NCI-H2171 (cell line): ENCODE measurements at places on chromosomes 4 and X.
A peak's percentile ranks its signal among the peaks of the same experiment; 100 is the strongest.

DNA sequence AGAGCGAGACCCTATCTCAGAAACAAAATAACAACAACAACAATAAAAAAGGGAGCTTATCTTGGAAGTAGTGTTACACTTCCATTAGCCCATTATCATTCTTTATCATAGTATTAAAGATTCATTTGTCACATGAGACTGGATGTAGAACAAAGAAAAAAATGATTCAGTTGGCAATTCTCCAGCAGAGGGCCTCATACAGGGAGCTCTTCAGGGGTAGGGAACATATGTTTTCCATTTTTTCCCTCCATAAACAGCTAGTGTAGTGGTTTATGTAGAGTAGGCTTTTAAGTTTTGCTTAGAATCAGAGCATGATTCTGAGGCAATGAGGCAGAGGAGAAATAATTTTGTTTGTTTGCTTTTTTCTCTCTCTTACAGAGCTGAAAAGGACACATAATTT is 5.8 kb downstream of the CPE start:
- DNase-seq: peak; percentile 56

GRCh38 chr4:115159141-115159540 is 45.7 kb upstream of the NDST4 start:
- no peak for DNase-seq

DNA sequence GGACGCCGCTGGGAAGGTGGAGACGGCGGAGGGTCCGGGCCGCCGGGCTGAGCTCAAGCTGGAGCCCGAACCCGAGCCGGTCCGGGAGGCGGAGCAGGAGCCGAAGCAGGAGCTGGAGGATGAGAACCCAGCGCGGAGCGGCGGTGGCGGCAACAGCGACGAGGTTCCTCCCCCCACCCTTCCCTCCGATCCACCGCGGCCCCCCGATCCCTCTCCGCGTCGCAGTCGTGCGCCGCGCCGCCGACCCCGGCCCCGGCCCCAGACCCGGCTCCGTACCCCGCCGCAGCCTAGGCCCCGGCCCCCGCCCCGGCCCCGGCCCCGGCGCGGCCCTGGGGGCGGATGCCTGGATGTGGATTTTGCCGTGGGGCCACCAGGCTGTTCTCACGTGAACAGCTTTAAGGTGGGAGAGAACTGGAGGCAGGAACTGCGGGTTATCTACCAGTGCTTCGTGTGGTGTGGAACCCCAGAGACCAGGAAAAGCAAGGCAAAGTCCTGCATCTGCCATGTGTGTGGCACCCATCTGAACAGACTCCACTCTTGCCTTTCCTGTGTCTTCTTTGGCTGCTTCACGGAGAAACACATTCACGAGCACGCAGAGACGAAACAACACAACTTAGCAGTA is 483 bp downstream of the USP27X start:
- peak; percentile 12 for DNase-seq

- DNase-seq: no peak
Observed at GRCh38 chrX:68894513-68895340, 65.9 kb downstream of the EFNB1 start.

DNA sequence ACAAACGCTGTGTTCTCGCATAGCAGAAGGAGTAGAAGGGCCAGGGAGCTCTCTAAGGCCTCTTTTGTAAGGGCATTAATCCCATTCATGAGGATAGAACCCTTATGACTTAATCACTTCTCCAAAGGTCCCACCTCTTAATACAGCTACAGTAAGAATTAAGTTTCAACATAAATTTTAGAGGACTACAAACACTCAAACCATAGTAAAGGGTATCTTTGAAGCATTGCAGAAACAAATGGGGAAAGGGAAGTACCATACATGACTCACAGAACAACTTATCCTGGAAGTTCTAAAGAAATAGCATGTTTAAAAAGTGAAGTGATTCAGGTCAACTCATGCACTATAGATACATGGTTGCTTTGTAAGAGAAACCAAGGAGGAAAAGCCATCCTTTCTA is 680.8 kb downstream of the RPA4 start:
- no peak for DNase-seq

DNA sequence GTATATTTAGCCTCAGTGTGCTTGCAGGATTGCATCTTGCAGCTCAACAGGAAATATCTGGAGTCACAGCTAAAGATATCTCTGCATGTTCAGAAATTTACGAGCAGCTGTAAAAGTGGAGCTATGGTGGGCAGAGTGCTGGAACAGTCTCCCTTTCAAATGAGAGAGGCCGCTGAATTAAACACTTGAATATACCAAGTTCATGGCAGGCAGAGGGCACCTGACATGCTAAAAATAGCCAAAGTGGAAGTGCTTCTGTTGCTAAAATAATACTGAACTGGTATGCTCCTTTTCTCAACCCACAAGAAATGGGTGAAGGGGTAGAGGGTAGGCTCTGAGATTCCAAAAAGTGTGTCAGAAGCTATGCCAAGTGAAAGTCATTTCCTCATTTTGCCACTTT is 98.1 kb downstream of the MGST2 start:
- DNase-seq: no peak

DNA sequence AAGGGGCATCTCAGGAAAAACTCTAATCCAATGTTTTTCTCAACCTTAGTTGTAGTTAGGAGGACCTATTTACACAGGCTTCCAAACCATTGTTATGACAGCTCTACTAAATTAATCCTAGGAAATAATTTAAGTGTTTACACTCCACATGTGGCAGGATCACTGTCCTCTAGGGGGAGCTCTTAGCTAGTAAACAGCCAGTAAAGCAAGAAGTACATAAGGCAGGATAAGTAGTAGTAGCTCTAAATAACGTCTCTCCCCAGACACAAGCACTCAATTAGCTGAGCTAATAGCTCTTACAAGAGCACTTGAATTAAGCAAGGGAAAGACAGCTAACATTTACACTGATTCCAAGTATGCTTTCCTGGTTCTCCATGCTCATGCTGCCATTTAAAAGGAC is 37.3 kb downstream of the NUDT11 start:
- no peak for DNase-seq

GRCh38 chrX:132669142-132669541 is 180.3 kb upstream of the MBNL3 start:
- no peak for DNase-seq
